ENCODE measurements at places on chromosomes 7 and 10.

DNA sequence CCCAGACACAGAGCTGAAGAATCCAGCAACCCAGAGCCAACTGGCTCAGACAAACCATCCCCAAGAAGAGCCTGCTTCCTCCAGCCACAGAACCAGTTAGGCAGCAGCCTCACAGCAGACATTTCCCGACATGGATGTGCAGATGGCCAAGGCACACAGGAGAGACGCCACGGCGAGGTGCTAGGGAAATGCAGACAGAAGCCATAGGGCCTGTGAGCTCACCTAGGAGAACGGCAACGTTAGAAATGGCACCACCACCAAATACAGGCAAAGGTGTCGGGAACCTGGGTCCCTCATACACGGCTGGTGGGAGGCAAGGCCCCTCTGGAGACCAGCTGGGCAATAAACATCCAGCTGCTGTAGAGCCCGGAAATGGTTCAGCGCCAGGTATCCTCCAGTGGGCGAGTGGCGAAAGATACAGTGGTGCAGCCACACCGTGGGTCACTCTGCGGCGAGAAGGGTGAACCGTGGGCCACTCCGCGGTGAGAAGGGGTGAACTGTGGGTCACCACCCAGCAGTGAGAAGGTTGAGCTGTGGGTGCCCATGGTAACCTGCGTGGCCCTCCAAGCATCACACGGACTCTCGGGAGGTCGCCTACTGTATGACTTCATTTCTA is 31.2 kb downstream of the JAKMIP3 start:
- DNase-seq = no peak

- DNase-seq = no peak
Observed at GRCh38 chr10:58143944-58144343, 123.8 kb downstream of the IPMK start.

DNA sequence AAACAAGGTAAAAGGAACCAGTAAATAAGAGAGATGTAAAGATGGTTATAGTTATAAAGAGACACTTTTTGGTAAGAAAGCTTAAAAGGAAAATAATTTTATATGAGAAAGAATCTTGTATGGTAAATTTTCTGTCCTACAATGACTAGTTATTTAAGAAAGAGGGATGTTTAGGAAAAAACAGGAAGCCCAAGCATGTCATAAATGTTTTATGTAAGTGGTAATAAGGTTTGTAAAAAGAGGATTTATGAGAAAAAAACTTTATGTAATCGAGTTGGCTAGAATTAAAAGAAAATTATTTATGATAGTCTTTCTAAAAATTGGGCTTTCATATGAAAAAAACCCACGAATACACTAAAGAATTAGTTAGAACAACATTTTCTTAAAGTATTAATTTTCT is 34.2 kb upstream of the CREB3L2 start:
- no peak for DNase-seq

GRCh38 chr10:67549390-67549789 is 146.6 kb downstream of the CTNNA3 start:
- DNase-seq = no peak

GRCh38 chr10:79483299-79483698 is 29.0 kb upstream of the EIF5AL1 start:
- DNase-seq = no peak

GRCh38 chr10:77509391-77509790 is 128.2 kb downstream of the KCNMA1 start:
- DNase-seq = no peak

DNA sequence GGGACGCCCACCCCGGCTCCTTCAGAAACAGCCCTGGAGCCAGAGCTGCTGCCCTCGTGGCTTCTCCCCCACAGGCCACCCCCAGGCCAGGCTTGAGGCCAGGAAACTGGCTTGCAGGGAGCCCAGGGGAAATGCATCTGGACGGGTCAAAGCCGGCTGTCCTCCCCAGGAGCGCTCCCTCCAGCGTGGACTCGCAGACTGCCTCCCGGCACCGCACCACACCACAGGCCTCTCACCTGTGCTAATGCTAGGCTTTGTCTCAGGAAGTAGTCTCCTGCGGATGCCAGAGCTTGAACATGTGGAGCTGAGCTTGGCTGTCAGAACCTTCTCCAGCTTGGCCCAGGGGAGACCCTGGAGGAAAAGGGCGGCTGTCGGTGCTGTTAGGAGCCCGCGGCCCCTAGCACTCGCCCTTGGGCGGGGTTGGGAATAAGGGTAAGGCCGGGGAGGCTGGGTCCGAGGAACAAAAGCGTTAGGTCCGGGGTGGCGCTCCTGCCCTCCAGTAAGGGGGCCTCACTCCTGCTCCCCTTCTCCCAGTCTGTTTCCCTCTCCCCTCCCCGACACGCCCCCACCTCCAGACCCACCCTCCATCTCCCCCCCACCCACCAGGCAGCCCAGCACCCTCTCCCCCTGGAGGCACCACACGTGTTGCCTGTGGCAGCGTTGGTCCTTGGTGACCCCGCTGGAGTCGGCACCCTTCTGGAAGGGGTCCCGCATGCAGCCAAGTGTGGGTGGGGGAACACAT is 21.6 kb upstream of the DRGX start:
- no peak for DNase-seq

- DNase-seq = no peak
Observed at GRCh38 chr10:78437998-78438906, 404.6 kb downstream of the RPS24 start.

DNA sequence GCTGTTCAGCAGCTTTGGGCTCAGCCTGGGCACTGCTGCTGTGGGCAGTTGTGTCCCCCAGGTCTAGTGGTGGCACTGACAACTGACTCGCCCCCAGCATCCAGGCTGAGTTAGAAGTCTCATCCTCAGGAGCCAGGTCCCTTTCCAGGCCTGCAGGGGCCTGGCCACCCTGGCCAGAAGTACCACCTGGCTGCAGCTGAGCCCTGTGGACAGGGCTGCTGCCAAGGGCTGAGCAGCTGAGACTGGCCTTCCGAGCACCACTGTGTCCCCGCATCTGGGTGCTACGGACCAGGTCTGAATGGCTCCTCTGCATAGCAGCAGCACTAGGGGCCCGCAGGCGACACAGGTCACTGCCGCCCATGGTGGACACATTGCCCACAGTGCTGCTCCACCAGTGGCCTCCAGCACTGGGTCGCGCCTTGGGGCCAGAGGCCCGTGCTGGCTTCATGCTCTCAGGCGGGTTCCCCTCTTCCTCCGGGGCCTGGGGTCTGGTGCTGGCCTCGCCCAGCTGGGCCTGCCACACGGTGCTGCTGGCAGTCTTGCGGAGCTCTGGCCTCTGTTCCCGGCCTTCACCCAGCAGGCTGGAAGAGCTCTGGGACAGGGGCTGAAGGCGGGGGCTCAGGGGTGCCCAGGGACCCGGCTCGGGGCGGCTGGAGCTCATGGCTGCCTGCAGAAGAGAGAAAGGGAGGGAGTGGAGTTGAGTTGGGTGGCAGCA is 6.2 kb downstream of the GPRIN2 start:
- DNase-seq = no peak

GRCh38 chr10:12156367-12157123 is 27.1 kb downstream of the SEC61A2 start:
- DNase-seq = no peak

DNA sequence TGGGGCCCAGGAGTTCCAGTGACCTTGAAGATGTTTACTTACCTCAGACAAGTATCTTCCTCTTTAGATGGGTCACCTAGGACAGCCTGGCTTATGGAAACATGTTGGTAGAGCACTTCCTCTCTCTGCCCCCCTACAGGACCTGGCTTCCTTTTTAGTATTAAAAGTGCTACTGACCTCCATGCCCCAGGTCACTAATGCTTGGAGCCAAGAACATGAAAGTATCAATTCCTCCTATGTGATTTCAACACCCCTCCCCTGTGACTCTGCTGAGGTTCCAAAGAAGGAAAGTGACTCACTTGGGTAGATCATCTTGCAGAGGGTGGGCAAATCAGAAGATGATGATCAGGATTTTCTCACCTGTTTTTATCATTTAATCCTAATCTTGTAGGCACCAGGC is 125.3 kb upstream of the CCDC6 start:
- DNase-seq = no peak

DNA sequence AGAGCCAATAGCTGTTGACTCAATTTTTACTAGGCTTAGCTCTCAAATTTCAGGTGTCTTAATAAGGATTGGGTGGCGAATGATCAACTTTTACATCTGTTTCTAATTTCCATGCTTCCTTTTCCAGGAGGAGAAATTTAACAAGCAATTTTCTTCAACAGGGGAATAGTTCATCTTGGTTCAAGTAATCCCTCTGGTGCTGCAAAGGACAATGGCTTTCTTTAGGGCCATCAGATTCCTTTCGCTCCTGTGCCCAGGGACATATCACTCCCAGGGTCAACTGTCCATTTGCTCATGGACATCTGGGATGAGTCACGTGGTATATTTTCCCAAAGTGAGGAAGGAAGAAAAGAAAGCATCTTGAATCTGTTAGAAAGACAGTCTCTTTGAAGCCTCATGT is 313.3 kb downstream of the FRMD4A start:
- DNase-seq = no peak
